ENCODE measurements at places on chromosomes 7 and 10. TPM values are rescaled to one million over a fixed set of nuclear protein-coding genes. Genes with fewer than 3 reads are reported as not detected.

SPDYE5 gene
- not detected for total RNA-seq

CRCP gene
- 27.9 TPM for total RNA-seq

CTAGE15 gene
- 0.14 TPM for total RNA-seq

TACR2 gene
- total RNA-seq: not detected

MUC12 gene
- 0.92 TPM for total RNA-seq

TSPAN13 gene
- 2.4 TPM for total RNA-seq

VSTM4 gene
- 9.1 TPM for total RNA-seq

GIMAP2 gene
- total RNA-seq: 0.55 TPM

Measured in smooth muscle cell of bladder (primary cell).